ENCODE measurements at places on chromosomes 6 and 20. TPM values are rescaled to one million over a fixed set of nuclear protein-coding genes. Genes with fewer than 3 reads are reported as not detected.

DNA sequence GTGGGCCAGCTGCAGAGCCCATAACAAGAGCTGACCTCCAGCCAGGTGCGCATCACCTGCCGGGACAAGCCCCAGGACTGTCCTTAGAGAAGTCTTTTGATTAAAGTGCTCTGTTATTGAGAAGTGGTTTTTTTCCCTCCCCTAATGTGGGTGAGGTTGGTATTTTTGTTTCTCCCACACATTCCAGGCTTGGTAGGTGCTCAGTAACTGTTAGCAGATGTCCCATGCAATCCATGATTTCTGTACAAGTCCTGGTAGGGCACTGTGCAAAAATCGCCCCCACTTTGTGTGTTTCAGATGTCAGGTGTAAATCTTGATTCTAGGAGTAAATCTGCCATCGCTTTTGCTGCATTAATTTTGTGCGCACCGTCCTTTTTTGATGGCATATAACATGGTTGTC lies 4.7 kb downstream of the FAM210B start:
- H3K4me1 ChIP-seq, result peaks cover 14% of the 10 kb centered on the region
- H3K27me3 ChIP-seq, result no peaks in the 10 kb centered on the region
- peaks cover 23% of the 10 kb centered on the region for H3K36me3 ChIP-seq
- no peak overlapping the region for H3K4me3 ChIP-seq
- no peak for DNase-seq

DNA sequence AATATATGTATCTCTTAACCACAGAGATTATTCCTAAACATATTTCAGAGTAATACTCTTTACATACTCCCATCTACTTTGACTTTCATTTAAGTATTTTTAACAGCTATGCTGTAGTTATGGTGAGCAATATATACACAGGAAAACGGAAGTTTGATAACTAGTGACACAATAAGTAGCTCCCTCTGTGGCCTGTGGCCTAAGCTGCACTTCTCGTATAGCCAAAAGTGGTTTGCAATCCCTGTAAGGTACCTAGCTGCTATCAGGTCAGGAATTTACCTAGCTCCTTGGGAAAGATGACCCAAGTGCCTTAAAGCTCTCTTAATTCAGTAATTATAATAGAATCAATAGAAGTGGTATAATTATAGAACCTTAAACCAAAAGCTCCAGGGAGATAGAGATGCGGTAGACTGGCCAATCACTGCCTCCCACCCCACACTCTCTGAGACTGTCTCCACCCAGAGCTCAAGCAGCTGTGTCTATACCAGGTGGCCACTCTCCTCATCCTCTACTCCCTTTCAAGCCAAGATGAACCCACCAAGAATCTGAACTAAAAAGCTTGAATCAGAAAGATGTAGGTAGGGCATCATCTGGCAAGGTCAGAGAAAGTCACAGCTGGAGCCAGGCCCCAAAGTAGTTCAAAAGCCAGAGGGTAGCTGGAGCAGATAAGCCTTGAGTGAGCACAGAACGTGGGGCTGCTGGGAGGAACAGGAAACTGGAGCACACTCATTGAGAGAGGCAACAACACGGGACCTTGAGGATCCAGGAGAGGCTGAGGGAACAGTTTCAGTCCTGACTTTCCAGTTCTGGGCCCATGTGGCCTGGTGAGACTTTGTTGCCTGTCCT lies 84.9 kb upstream of the ASF1A start:
- no peaks in the 10 kb centered on the region for H3K27me3 ChIP-seq
- no peak overlapping the region for H3K4me3 ChIP-seq
- H3K27ac ChIP-seq, result no peak overlapping the region
- DNase-seq, result no peak
- H3K4me1 ChIP-seq, result peaks cover 6% of the 10 kb centered on the region
- peaks cover 3% of the 10 kb centered on the region for H3K36me3 ChIP-seq

- H3K27ac ChIP-seq, result no peak overlapping the region
- DNase-seq, result no peak
- no peaks in the 10 kb centered on the region for H3K36me3 ChIP-seq
- H3K4me1 ChIP-seq, result no peaks in the 10 kb centered on the region
- H3K4me3 ChIP-seq, result no peak overlapping the region
- no peaks in the 10 kb centered on the region for H3K27me3 ChIP-seq
Observed at GRCh38 chr6:38191418-38191817, 371.9 kb downstream of the ZFAND3 start.

DNA sequence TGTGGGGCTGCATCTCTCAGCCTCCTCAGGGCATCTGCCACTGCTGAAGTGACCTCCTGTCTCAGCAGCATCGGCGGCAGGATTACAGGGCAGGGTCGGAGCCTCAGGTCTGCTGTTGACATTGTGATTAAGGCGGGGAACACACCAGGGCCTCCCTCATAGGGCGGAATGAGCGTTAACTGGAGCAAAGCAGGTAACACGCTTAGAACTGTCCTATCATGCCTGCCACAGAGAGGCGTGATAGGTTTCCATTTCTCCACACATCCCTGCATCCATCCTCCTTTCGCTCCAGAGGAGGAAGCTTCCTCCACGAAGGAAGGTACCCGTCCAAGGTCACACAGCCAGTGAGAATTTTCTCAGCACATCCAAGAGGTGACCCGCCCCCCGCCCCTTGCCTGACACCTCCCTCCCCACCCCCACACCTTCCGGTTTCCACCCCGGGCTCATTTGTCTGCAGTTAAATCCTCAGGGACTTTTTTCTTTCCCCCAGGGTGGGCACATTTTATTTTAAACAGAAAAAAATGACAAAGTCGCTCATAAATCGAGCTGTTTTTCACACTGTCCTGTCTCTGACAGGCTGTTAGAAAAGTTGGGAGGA lies 200.8 kb downstream of the TFAP2C start:
- peaks cover 39% of the 10 kb centered on the region for H3K27me3 ChIP-seq
- no peaks in the 10 kb centered on the region for H3K36me3 ChIP-seq
- H3K4me3 ChIP-seq, result no peak overlapping the region
- no peaks in the 10 kb centered on the region for H3K4me1 ChIP-seq

- peaks cover 4% of the 10 kb centered on the region for H3K4me1 ChIP-seq
- no peaks in the 10 kb centered on the region for H3K27me3 ChIP-seq
- no peaks in the 10 kb centered on the region for H3K36me3 ChIP-seq
Observed at GRCh38 chr6:110731898-110732297, 83.4 kb downstream of the CDK19 start.

BMP5 gene
- total RNA-seq, result 0.36 TPM

UNC5CL gene
- under 0.01 TPM for total RNA-seq

DNA sequence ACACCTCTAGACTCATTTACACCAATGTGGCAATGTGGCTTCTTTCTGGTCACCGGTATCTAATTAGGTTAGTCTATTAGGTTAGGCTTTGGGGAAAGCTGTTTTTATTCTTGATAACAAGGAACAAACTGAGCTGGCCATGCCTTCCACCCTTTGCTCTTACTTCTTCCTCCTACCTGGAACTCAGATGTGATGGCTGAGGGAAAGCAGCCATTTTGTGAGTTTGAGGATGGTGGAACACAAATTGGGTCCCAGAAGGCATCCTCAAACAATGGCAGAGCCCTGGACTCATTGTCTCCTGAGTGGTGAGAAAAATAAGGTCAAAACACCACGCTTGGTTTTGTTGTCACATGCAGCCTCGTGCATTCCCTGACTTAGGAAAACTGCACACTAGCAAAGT lies 7.7 kb downstream of the CDH4 start:
- no peak overlapping the region for H3K27ac ChIP-seq
- no peaks in the 10 kb centered on the region for H3K27me3 ChIP-seq
- peaks cover 10% of the 10 kb centered on the region for H3K4me1 ChIP-seq

DNA sequence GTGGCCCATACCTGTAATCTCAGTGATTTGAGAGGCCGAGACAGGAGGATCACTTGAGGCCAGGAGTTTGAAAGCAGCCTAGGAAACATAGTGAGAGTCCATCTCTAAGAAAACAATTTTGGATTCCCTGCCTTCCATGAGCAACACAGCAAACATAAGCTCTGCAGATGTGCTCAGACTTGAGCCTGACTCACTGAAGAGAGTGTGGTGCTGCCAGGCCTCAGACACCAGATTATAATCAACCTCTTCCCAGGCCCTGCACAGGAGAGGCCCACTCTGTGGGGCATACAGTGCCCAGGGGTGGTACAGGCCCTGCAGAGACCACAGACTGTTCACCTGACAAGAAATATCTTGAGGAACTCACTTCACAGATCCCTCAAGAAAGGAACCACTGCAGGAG lies 19.9 kb downstream of the HLA-DPB1 start:
- H3K27ac ChIP-seq, result no peak overlapping the region
- no peak for DNase-seq

DNA sequence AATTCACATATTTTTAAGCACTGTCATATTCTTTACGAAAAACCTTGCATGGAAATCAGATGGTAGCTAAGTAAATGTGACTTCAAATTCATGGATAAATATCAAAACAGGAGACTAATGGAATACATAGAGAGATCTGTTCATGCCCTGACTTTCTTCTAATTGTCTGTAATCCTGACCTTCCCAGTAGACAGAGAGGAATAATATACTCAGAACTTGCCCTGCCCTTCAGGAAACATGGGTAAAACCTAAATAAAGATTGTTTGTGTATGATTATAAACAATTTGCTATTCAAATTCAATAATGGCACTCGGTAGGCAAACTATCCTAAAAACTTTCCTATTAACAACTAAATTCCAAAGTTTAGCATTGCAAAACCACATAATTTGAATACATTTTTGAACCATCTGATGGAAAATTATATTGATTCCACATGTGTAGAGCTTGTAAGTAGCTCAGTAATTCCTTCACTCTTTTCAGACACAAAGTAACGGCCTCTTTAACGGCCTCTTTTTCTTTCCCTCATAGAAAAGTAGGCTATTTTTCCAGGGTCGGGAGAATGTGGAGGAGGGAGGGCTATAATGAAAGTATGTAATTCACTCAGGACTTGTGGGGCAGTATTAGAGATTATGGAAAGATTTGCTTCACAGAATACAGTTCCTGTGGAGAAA lies 227.6 kb downstream of the ALDH8A1 start:
- no peak for DNase-seq
- H3K36me3 ChIP-seq, result no peaks in the 10 kb centered on the region
- H3K27me3 ChIP-seq, result no peaks in the 10 kb centered on the region
- no peak overlapping the region for H3K27ac ChIP-seq

GRCh38 chr6:57173886-57174510 lies 1.9 kb downstream of the BAG2 start:
- H3K36me3 ChIP-seq, result peaks cover 9% of the 10 kb centered on the region
- DNase-seq, result peak; percentile 86
- H3K27me3 ChIP-seq, result no peaks in the 10 kb centered on the region
- H3K27ac ChIP-seq, result peak overlapping the region; percentile 91

SSTR4 gene
- total RNA-seq, result not detected

PXDC1 gene
- total RNA-seq, result 144 TPM

DNA sequence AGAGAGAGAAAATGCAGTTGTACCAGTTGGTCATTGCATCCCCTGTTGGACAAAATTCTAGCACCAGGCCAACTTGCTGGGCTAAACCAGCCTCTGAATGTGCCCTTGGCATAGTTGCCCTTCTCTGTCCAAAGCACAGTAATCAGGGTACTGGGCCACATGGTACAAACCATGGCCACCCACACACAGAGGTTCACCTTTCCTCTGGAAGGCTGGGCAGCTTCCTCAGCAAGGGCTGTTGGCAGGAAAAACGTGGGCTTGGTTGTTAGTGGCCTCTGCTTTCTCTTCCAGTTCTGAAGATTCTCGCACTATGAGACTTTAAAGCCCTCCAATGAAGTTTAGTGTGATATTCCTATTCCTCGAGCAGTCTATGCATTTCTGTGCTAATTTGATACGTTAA lies 706 bp downstream of the DDO start:
- H3K27me3 ChIP-seq, result peaks cover 2% of the 10 kb centered on the region
- peak overlapping the region; percentile 72 for H3K4me3 ChIP-seq
- H3K27ac ChIP-seq, result peak overlapping the region; percentile 52
- H3K36me3 ChIP-seq, result no peaks in the 10 kb centered on the region
- no peak for DNase-seq
- peaks cover 14% of the 10 kb centered on the region for H3K4me1 ChIP-seq

GRCh38 chr20:22453244-22454080 lies 130.9 kb downstream of the FOXA2 start:
- no peaks in the 10 kb centered on the region for H3K27me3 ChIP-seq
- H3K27ac ChIP-seq, result no peak overlapping the region
- no peaks in the 10 kb centered on the region for H3K4me1 ChIP-seq
- H3K4me3 ChIP-seq, result no peak overlapping the region
- DNase-seq, result no peak

FILIP1 gene
- under 0.01 TPM for total RNA-seq

GRCh38 chr6:42417641-42418112 lies 34.0 kb downstream of the TRERF1 start:
- H3K36me3 ChIP-seq, result no peaks in the 10 kb centered on the region
- peaks cover 7% of the 10 kb centered on the region for H3K4me1 ChIP-seq
- H3K4me3 ChIP-seq, result peak overlapping the region; percentile 19

GRCh38 chr6:133740816-133741215 lies 148.1 kb upstream of the TCF21 start:
- H3K36me3 ChIP-seq, result no peaks in the 10 kb centered on the region
- no peak for DNase-seq
- no peak overlapping the region for H3K27ac ChIP-seq
- peaks cover 6% of the 10 kb centered on the region for H3K4me1 ChIP-seq
- no peak overlapping the region for H3K4me3 ChIP-seq

TOX2 gene
- total RNA-seq, result 0.88 TPM

CNBD2 gene
- total RNA-seq, result 2.1 TPM

- no peak overlapping the region for H3K27ac ChIP-seq
- no peaks in the 10 kb centered on the region for H3K4me1 ChIP-seq
- no peak for DNase-seq
- H3K4me3 ChIP-seq, result no peak overlapping the region
- no peaks in the 10 kb centered on the region for H3K36me3 ChIP-seq
Observed at GRCh38 chr6:28758046-28758817, 165.6 kb downstream of the TRIM27 start.

DNA sequence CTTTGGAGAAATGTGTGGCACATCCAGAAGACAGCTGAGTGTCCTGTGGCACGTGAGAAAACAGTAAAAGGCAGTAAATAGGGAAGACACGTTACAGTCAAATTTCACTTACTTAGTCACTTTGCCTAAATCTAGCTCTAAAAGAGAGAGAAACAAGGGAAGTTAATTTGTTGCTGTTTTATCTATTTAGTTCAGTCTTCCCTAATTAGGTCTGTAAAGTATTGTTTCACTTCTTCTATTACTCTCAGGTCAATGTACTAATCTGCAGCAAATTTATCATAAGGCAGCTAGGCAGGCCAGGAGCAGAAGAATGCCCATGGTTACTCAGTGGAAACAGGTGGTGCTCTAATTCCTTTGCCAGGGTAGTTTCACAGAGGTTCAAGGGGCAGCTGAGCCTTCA lies 124.3 kb upstream of the CNR1 start:
- no peaks in the 10 kb centered on the region for H3K36me3 ChIP-seq
- H3K4me1 ChIP-seq, result no peaks in the 10 kb centered on the region
- H3K27me3 ChIP-seq, result no peaks in the 10 kb centered on the region
- no peak for DNase-seq

RAD21L1 gene
- total RNA-seq, result not detected

METTL24 gene
- total RNA-seq, result 0.29 TPM

GFRA4 gene
- total RNA-seq, result not detected

MAPK14 gene
- total RNA-seq, result 86.0 TPM

DNA sequence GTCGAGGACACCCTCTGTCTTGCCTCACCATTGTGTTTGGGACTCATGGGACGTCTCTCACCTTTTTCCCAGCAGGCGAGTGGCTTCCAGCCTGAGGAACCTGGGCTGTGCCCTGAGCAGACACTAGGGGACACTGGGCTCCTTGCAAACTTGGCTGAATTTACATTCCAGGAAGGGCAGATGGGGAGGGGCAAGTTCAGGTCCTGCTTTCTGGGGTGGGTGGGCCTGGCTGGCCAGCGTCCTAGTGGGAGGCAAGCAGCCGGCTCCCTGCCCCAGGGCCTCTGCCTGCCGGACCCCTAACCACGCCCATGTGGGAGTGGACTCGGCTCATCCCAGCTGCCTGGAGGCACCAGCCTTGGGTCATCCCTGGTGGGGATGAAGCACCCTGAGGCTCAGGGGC lies 48.2 kb upstream of the MLN start:
- no peak overlapping the region for H3K27ac ChIP-seq
- DNase-seq, result peak; percentile 80
- H3K4me1 ChIP-seq, result peaks cover 2% of the 10 kb centered on the region
- no peak overlapping the region for H3K4me3 ChIP-seq
- no peaks in the 10 kb centered on the region for H3K27me3 ChIP-seq

Data from osteoblast (primary cell).